ENCODE measurements at places on chromosomes 4 and X. TPM values are rescaled to one million over a fixed set of nuclear protein-coding genes. Genes with fewer than 3 reads are reported as not detected.

Gene SLC10A4
- not detected for total RNA-seq

GRCh38 chrX:41759817-41760216 is 35.8 kb downstream of the GPR82 start:
- no peak for DNase-seq

DNA sequence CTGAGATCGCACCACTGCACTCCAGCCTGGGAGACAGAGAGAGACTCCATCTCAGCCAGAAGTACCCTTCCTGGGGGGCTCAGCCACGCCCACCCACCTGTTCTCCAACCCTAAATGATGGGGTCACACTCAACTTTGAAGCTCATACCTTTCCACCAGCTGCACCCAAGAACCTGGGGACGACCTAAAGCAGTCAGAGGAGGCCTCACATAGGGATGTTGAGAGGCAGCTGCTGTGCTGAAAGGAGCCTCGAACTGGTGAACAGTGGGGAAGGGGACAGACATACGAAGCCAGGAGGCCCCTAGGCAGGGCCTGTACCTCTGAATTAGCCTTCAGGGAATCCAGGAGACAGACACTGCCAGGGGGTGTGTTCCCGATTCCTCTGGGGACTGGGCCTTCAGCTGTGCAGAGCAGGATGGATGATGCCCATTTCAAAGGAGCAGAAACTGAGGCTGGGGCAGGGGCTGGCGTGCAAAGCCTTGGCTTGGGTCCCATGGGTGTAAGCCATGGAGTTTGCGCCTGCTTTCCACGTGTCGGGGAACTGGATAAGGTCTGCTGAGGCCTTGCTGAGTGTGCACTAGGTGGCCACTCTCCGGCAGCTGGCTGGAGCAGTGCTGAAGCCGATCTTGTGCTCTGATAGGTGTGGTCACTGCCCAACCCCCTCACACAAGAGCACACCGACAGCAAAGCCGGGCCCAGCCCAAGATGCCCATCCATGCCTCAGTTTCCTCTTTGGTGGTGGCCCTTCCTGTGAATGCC is 130.8 kb downstream of the CPZ start:
- peak; percentile 30 for DNase-seq

GRCh38 chr4:96326846-96327245 is 487.0 kb downstream of the PDHA2 start:
- no peak for DNase-seq

Gene SNX12
- total RNA-seq = 82.4 TPM

Gene VCX2
- not detected for total RNA-seq

DNA sequence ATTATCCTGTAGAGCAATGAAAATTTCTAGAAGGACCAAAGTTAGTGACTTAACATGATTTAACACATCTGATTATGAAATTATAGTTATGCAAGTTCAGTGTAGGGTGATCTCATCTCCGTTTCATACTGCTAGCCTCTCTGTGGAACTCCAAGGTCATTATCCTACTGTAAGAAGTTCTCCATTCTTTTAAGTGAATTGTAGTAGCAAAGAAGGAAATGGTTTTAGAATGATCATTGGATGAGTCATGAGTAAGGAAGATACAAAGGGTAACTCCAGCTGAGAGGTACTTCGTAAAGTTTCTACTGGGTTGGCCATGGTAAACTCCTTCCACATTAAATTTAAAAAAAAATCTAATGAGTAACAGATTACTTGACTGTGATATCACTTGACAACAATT is 215.0 kb upstream of the GIMD1 start:
- DNase-seq = no peak

DNA sequence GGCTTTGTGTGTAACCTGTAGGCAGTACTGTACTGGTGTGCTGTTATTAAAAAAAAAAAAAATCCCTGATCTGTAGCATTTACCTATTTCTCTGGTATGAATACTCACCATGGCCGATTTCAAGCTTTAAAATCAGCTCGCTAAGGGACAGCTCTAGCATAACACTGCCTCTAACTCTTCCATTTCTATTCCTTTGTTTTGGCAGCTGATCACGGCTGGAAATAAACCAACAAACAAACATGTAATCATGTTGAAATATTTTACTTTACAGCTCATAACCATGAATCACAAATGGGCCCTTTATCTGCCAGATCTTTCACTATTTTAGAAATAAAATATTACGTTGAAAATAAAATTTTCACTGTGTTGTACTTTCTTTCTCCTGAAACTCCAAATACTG is 60.5 kb upstream of the IL15 start:
- DNase-seq = no peak

GRCh38 chrX:123961268-123962005 is at the start of gene STAG2:
Gene STAG2, plus strand, starts transcription at chrX:123961706. Its CDS starts 60,922 bp downstream, at chrX:124022628.
- DNase-seq = peak; percentile 82
